HFFc6 (cell line): ENCODE measurements at places on chromosomes 5 and 9. TPM values are rescaled to one million over a fixed set of nuclear protein-coding genes. Genes with fewer than 3 reads are reported as not detected.

- peak overlapping the region; percentile 25; the same call in 1 of the 2 replicates for H3K27ac ChIP-seq
- no peak for DNase-seq
- H3K4me3 ChIP-seq = peak overlapping the region; percentile 42; the same call in 1 of the 2 replicates
- no peaks in the 10 kb centered on the region for H3K27me3 ChIP-seq
- peaks cover 8% of the 10 kb centered on the region; the same call in 1 of the 2 replicates for H3K36me3 ChIP-seq
These were observed 111.3 kb downstream of the FER start for GRCh38 chr5:108858959-108859358.

BHMT gene
- not detected in 2 replicates for total RNA-seq

DNA sequence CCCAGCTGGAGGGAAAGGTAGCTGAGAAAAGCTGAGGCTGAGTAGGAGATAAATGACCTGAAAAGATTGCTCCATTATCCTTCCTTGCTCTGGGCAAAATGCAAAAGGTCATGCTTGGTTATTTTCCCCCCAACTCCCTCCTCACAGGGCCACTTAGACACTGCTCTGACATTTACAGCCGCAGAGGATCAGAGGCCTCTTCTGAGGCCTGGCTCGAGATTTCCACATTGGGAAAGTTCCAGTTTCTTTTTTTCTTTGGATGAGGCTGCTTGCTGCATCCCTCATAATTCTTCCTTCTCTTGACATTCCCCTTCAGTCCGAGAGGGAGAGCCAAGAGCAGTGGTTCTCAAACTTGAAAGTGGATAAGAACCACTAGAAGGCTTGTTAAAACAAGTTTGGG is 60.1 kb upstream of the HSPA9 start:
- H3K4me3 ChIP-seq = no peak overlapping the region
- no peaks in the 10 kb centered on the region for H3K36me3 ChIP-seq
- peak; percentile 21 for DNase-seq

DNA sequence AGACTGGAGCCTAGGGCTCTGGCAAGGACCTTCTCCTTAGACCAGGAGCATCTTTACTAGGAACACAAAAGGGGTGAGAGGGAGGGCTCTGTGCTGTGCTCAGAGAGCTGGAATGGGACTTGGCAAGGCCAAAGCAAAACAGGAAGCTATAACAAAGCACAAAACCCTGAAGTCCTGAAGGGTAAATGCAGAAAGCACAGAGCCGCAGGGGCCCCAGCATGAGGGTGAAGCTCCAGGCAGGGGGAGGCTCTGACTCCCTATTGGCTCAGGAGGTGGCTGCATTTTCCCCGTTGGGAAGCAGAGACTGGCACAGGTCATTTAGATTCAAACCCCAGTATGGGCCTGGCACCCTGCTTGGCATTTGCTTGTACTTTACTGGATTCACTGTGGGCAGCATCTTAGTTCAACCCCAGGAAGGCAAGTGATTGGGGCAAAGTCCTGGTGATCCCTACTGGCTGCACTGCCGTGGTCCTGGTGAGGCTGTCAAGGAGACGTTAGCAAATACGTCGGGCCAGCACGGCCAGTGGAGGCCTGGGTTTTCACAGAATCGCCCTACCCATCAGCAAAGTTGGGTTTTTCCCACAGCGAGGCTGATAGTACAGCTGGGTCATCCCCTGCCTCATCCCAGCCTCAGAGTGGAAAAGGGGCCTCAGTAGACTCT is 46.3 kb downstream of the GGTA1 start:
- no peak for DNase-seq
- H3K4me1 ChIP-seq = no peaks in the 10 kb centered on the region
- H3K27ac ChIP-seq = no peak overlapping the region
- peaks cover 42% of the 10 kb centered on the region for H3K27me3 ChIP-seq
- H3K4me3 ChIP-seq = no peak overlapping the region
- H3K36me3 ChIP-seq = no peaks in the 10 kb centered on the region

DNA sequence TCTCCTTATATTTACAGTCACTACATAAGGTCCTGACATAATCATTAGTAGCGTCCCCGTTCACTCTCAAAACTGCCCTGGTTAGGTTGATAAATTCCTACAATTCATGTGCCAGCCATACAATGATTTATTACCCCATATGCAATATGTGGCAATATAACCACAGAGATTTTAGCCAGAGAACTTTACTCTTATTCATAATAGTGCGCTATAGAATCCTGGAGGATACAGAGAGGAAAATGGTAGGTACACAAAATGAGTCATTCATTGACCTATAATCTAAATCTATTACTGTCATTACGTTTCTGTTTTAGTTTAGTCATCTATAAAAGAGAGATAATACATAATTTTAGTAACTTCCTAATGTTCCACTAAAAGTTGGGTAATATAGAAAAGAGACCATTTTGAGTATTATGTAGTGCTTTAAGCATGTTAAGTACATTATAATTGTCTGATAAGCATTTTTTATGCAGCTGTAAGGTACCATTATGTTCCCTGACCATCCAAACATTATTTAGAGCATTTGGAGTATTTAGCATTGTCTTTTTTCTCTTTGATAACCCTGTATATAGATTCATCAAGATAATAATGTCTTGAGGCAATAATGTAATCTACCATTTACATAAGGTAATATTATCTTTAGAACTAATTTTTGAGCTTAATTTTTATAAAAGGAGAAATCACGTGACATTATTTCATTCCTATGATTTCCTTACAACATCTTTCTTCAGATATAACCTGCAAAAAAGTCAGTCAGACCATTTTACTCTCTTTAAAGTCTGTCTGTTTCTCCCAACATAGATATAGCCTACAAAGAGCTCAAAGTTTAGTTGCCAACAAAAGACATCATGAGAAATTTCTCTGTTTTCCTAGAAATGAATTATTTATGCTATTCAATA is 655.5 kb upstream of the ZNF608 start:
- no peaks in the 10 kb centered on the region; the same call in 1 of the 2 replicates for H3K27me3 ChIP-seq
- H3K4me3 ChIP-seq = no peak overlapping the region
- H3K36me3 ChIP-seq = no peaks in the 10 kb centered on the region

DNA sequence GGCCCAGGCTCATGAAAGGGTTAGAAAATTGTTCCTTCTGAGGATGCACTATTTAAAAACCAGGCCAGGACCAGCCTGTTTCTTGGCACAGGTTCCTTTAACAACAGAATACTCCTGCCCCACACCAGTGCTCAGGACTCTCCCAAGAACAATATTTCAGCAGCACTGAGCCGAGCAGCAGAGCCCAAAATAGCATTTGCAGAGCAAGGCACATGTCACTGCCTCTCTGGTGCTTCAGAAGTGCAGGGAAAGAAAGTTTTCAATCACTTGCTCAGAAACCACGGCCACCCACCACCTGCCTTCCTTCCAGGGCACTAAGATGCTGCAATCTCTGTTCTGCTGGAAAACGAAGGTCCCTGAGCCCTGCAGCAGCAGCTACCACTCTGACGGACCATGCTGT is 77.6 kb downstream of the SIL1 start:
- no peaks in the 10 kb centered on the region for H3K4me1 ChIP-seq
- H3K36me3 ChIP-seq = no peaks in the 10 kb centered on the region

GRCh38 chr5:43425983-43426382 is 13.8 kb upstream of the CCL28 start:
- no peaks in the 10 kb centered on the region for H3K36me3 ChIP-seq
- H3K27ac ChIP-seq = peak overlapping the region; percentile 76
- H3K4me3 ChIP-seq = no peak overlapping the region
- peaks cover 2% of the 10 kb centered on the region; the same call in 1 of the 2 replicates for H3K27me3 ChIP-seq
- DNase-seq = peak; percentile 84
- H3K4me1 ChIP-seq = peaks cover 49% of the 10 kb centered on the region

DNA sequence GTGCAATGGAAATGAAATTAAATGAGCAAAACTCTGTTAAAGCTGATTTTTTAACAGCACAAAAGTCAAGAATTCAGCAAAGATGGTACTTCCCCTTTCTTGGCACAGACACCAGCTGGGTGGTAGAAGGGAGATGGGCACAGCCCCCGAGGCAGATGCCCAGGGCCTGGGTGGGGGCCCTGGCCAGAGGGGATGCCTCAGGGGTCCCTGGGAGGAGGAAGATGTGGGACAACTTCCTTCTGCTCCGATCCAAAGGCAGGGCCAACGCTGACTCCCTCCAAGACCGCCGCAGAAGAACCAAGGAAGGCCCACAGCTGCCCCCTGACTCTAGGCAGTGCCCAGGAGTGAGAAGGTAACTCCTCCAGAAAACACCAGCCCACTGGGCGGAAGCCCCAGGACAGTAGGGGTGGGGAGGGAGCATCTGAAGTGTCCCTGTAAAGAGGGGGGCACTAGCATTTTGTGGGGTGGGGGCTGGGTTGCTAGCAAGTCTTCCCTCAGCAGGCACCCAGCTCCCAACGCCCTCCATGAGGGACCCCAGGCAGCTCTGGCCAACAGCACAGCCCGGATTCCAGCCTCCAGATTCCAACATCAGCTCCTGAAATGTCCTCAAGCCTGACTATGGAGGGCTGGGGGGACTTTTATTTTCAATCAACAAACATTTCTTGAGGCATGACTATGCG is 4.9 kb downstream of the NACC2 start:
- no peaks in the 10 kb centered on the region for H3K36me3 ChIP-seq
- no peak overlapping the region for H3K4me3 ChIP-seq
- no peak for DNase-seq
- no peaks in the 10 kb centered on the region for H3K27me3 ChIP-seq
- no peak overlapping the region for H3K27ac ChIP-seq

- H3K27me3 ChIP-seq = no peaks in the 10 kb centered on the region; the same call in 1 of the 2 replicates
- H3K36me3 ChIP-seq = peaks cover 39% of the 10 kb centered on the region
- no peak overlapping the region for H3K27ac ChIP-seq
- no peak overlapping the region for H3K4me3 ChIP-seq
- DNase-seq = no peak
These were observed 171.2 kb downstream of the CWC27 start for GRCh38 chr5:64939772-64940510.

DNA sequence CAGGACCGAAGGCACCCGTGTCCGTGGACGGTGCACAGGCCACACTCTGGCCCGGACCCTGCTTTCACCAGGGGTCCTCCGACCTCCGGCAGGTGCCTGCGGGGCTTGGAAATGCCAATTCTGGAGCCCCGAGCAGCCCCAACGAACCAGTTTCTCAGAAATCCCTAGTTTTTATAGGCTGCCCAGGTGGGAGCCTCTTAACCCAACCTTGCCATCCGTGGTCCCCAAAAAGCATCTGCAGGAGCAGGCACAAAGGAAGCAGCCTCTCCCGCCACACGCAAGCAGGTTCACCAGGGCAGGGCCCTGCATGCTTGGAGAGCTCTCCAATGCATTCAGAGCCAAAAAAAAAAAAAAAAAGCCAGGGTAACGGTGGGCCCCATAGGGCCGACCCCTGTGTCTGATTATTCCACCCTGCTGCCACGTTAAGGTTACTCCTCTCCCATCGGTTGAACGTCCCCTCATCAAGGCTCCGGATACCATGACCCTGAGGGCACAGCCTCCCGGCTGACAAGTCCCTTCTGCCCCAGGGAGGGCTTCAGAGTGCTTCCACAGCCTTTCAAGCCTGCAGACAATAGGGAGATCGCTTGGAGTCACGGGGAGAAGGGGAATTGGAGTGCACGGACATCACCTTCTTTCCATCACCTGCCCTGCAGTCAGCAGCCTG is 796 bp upstream of the TPRN start:
- H3K27ac ChIP-seq = peak overlapping the region; percentile 17; the same call in 1 of the 2 replicates
- H3K4me3 ChIP-seq = peak overlapping the region; percentile 85
- H3K36me3 ChIP-seq = peaks cover under 1% of the 10 kb centered on the region; the same call in 1 of the 2 replicates
- H3K27me3 ChIP-seq = peaks cover 3% of the 10 kb centered on the region
- peaks cover 28% of the 10 kb centered on the region for H3K4me1 ChIP-seq

GRCh38 chr5:14440223-14440581 is 141.4 kb upstream of the OTULINL start:
- peaks cover 58% of the 10 kb centered on the region for H3K36me3 ChIP-seq
- DNase-seq = no peak
- peak overlapping the region; percentile 88 for H3K4me3 ChIP-seq
- H3K4me1 ChIP-seq = peaks cover 100% of the 10 kb centered on the region

DNA sequence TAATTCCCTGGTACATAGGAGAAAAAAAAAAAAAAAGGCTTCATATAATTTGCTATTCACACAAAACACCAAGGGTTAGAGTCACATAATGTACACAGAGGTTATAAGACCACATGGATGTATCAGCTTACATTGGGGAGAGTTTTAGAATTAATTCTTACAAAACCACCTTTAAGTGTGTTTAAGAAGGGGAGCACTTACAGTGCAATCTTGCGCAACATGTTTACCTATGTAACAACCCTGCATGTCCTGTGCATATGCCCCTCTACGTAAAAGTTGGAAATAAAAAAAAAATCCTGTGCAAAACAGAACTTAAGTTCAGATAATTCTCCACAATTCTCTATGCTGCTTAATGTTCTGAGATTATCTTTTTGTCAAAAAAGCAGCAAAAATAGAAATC is 190.0 kb downstream of the DENND1A start:
- no peaks in the 10 kb centered on the region; the same call in 1 of the 2 replicates for H3K27me3 ChIP-seq
- no peak overlapping the region for H3K27ac ChIP-seq
- H3K4me3 ChIP-seq = no peak overlapping the region

DNA sequence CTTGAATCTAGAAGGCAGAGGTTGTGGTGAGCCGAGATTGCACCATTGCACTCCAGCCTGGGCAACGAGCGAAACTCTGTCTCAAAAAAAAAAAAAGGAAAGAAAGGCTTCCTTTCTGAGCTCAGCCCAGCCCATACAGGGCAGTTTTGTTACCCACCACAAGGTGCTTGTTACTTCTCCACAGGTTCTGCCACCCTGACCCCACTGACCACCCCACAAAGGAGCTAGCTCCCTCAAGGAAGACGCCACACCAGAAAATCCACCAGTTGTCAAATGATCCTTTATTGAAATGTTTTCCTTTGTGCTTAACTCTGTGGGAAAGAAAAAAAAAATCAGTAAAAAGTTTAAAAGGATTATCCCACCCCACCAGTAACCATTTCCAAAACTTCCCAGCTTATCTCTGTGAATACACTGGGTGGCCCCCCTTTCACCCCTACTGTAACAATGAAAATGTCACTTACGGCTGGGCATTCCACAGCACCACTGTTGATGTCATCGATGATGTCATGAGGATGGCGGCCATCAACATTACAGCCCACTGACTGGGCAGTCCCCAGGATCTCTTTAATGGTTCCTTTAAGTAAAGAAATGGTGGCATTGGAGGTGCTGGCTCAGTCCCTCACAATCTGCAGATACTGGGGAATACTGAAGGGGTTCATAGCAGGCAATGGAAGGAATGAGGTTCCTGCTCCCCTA is 3.6 kb downstream of the RPL12 start:
- DNase-seq = peak; percentile 6
- H3K4me3 ChIP-seq = peak overlapping the region; percentile 97
- H3K4me1 ChIP-seq = peaks cover 51% of the 10 kb centered on the region
- peaks cover 82% of the 10 kb centered on the region for H3K36me3 ChIP-seq
- H3K27me3 ChIP-seq = peaks cover 35% of the 10 kb centered on the region

TAS2R1 gene
- total RNA-seq = not detected in 3 replicates

GRCh38 chr5:172433071-172433470 is 21.3 kb downstream of the SH3PXD2B start:
- H3K36me3 ChIP-seq = no peaks in the 10 kb centered on the region
- peaks cover 31% of the 10 kb centered on the region for H3K4me1 ChIP-seq
- no peak overlapping the region for H3K27ac ChIP-seq
- DNase-seq = no peak
